ENCODE measurements at places on chromosomes 3 and 15.
A peak's percentile ranks its signal among the peaks of the same experiment; 100 is the strongest.

- no peak for DNase-seq
Measured at GRCh38 chr3:129605922-129606635, 397 bp downstream of the PLXND1 start.

GRCh38 chr3:67535006-67535405, 119.4 kb downstream of the SUCLG2 start:
- DNase-seq: no peak

DNA sequence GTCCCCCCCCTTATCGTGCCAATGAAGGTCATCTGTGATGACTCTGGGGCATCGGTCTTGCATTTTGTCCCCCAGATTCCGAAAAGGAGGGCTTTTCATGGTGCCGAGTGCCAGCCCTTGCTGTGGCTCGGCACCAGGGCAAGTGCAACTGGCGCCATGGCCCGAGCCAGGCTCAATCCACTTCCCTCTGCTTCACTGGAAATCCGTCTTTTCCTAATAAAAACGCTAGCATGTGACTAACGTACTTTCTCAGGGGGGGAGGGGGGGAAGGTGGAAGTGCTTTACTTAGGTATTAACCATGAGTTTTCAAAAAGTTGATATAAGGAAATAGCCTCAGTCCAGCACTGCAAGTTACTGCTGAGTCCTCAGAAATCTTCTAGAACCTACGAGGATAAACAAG, 20.5 kb downstream of the TRPM1 start:
- no peak for DNase-seq

DNA sequence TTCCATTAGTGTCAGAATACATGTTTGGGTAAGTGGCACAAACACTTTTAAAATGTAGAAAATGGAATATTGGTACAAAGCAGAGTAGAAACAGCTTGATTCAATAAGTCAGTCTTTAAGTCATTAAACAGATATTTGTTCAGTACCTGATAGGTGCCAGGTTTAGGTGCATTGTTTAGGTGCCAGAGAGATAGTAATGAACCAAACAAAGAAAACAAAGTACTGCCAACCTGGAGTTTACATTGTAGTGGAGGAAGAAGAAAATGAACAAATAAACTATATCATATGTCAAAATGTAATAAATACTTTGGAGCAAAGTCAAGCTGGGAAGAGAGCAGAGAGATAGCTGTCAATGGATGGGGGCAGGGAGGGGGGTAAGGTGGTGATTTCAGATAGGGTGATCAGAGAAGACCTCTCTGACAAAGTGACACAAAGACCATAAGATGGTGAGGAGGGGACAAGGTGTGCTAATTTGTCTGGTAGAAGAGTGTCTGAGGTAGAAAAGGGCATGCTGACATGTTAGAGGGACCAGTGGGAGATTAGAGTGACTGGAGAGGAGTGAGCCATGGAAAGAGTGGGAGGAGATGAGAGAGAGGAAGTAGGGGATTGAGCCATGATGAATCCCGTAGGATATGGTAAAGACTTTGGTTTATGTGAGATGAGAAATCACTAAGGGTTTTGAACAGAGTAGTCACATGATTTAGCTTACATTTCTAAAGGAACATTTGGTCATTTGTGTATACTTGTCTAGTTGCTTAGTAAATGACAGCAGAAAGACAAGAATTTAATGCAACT, 128.2 kb downstream of the UBE2E2 start:
- no peak for DNase-seq

GRCh38 chr15:57337868-57338411, 38.4 kb upstream of the CGNL1 start:
- no peak for DNase-seq

DNA sequence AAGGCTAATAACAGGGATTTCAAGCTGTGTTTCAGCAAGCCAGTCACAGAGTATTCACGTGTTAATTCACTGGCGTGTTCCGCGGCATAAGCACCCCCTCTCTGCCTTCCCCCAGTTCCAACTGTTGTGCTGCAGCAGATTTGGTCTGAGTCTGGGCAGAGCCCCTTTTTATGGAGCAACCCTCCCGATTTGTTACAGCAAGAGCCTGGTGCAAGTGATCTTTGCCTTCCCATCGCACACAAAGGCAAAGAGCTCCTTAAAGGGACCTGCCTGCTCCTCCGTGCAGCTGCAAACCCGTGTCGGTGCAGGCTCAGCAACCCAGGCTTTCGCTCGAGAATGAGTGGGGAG, 170.5 kb downstream of the KCNAB1 start:
- no peak for DNase-seq

DNA sequence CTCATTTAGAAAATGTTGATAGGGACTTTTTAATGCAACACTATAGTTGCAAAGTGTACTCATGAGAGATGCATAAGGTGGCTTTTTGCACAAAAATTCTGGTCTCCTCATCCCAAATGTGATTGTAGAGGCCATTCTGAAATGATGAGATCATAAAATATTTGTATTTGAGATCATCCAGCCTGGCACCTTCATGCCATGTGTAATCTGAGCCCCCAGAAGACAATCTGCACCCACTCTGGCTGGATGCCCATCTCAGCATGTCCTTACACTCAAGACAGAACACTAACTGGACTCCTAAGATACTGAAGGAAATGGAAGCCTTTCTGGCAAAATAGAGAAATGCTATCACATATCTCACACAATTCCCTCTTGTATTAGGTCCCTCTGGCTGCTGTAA, 49.2 kb downstream of the SLC7A14 start:
- DNase-seq: no peak

- DNase-seq: no peak
Measured at GRCh38 chr3:36319680-36320079, 60.6 kb upstream of the STAC start.

DNA sequence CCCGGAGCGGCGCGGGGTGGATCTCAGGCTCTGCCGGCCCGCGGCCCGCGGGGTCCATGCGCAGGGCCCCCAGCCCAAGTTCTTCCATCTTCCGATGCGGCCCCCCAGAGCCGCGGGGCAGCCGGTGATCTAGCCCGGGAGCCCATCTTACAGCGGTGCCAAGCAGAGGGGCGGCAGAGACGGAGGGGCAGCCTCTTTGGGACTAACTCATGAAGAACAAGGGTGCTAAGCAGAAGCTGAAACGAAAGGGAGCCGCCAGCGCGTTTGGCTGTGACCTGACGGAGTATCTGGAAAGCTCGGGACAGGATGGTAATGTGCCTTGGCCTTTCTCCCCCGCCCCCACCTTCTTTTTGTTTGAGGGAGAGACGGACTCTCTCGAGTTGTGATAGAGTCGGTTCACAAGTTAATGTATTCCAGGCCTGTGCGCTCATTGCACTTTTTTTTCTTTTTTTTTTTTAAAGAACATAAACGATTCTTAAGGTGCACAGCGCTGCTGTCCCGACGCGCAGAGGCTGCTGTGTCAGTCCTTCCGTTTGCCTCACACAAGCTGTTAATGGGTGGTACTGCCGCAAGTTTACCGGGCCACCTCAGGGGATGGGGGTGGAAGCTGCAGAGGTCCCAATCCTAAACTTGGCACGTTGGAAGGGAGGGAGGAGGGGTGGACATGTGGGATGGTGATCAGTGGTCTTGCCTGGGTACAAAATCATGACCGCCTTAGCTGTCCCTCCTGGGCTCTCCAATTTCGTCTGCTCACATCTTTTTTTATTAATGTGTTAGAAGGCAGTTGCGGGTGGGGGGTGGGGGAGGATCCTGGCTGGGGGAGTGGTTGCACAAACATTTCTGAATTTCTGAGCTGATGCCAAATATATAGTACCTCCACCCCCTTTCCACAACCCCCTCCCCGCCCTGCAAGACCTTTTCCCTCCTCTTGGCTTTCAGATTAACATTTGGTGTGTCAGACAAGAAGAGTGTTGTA, 801 bp downstream of the ARHGAP31 start:
- DNase-seq: peak; percentile 64

DNA sequence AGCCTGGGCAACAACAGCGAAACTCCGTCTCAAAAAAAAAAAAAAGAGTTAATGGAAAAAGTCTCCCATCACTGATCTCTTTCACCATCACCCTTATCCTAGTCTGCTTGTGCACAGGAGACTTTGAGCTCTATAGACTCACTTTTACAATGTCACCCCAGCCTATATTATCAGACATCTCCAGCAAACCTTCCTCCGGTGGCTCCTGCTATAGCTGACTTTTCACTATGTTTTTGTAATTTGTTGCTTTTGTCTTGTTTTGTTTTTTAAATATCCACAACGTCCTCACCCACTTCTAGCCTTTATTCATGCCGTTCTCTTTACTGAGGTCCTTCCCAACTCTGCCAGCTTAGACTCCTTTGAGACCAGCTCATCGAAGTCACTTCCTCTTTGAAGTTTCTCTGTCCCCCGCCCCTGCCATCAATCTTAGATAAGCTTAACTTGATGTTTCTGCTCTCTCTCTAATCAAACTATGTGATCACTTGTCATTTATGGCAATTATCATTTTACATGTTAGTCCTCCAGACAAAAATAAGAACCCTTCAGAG, 82.7 kb upstream of the CHD2 start:
- no peak for DNase-seq

DNA sequence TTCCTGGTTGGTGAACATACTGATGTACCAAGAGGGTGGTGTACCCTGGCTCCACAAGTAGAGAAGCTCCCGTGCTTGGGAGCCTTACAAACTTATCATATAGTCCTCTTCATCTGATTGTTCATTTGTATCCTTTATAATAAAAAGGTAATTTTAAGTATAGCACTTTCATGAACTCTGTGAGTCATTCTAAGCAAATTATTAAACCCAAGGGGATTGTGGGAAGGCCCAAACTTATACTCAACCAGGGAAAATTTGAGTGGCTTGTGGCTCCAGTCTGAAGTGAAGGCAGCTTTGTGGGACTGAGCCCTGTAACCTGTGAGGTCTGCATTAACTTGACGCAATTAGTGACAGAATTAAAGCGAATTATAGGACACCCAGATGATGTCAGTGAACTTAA, 29.0 kb downstream of the TTBK2 start:
- DNase-seq: no peak

DNA sequence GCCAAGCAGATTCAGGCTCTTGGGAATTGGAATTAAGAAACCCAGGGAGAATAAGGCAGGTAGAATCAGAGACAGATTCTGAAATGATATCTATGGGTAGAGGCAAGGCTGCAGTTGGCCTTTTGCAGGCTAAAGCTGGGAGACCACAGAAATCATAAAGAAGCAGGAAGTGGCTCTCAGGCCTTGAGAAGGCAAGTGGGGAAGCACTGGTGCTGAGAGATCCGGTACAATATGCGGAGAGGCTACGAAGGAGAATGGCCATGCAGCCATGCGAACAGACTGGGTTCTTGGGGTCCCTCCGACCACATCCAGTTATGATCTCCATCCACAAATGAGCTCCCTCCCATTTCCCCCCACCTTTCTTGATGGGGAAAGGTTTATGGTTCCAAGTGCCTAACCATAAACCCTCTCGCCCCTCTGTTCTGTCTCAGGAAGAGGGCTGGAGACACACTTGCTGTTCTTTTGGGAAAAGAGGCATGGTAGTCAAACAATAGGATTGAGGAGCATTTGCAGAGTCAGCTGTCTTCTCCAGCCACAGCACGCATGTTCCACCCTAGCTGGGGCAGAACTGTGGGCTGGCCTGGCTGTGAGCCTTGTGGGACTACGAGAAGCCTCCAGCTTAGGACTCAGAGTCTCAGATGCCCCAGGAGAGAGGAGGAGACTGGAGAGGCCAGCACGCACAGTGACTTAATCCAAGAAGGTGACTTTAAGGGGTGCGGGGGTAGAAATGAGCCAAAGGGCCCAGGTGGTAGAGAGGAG, 99.6 kb downstream of the RPLP1 start:
- no peak for DNase-seq

DNA sequence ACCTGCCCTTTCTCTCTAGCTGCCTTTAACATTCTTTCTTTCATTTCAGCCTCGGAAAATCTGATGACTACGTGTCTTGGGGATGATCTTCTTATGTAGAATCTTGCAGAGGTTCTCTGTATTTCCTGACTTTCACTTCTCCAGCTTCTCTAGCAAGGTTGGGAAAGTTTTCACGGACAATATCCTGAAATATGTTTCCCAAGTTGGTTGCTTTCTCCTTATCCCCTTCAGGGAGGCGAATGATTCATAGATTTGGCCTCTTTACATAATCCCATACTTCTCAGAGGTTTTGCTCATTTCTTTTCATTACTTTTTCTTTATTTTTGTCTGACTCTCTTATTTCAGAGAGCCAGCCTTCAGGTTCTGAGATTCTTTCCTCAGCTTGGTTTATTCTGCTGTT, 62.1 kb upstream of the CCDC54 start:
- DNase-seq: no peak

DNA sequence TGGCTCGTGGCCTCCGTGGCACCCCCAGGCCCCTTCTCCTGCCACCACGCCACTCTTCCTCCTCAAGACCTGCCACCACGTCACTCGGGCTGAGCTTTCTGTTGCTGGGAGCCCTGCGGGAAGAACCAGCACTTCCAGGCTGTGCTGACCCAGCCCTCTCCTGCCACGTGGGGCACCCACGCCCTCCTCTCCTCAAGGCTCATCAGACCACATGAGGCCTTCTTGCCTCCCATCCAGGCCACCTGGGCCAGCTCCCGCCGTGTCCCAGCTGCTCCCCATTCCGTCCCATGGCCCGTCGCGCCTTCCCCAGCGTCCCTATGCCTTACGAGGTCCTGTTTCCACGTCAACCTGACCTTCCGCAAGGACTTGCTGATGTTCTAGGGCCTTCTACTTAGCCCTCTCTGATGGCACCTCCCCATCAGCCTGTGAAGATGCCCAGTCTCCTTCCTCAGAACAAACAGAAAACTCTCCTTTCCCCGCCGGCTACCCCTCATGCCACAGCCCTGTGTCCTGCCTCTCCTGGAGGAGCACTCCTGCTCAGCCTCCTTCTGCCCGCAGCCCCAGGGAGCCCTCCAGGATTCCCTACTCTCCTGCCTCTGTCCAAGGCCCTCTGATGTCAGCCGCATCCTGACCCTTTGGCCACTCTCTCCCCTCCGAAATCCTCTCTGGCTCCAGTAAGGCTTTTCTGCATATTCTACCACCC, 71.1 kb upstream of the BLM start:
- DNase-seq: no peak

DNA sequence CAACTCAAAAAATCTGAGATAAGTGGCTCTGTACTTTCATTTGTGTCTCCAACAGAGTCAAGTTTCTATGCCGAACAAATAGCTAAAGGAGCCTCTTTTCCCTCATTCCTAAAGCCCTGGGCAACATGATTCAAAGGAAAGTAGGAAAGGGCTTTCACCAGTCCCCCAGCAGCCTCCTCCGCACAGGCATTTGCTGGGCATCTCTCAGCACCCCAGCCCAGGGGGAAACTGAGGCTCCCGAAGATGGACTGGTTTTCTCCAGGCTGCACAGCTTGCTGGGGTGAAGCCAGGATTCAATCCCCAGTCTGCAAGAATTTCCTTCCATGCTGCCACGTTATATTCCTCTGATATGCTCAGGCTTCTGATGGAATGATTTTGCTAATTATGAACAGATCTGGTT, 163.8 kb downstream of the OCA2 start:
- DNase-seq: no peak
